H54 (cell line): ENCODE measurements at places on chromosomes 12 and 14.

DNA sequence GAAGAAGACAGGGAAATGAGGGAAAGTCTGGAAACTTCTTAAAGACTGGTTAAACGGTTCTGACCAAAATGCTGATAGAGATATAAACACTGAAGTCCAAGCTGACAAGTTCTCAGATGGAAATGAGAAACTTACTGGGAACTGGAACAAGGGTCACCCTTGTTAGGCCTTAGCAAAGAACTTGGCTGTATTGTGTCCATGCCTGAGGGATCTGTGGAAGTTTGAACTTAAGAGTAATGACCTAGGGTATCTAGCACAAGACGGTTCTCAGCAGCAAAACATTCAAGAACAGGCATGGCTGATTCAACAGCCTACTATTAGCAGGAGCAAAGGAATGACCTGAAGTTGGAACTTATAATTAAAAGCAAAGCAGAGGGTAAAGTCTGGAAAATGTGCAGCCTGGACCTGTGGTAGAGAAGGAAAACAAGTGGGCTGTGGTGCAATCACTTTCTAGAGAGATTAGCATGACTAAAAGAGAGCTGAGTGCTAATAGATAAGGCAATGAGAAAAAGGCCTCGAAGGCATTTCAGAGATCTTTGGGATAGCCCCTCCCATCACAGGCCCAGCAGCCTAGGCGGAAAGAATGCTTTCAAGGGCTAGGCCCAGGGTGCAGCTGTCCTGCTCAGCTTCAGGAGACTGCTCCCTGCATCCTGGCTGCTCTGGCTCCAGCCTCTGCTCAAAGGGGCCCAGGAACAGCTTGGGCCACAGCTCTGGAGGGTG is 60.3 kb downstream of the ATP2B1 start:
- no peak for DNase-seq

GRCh38 chr12:114368685-114369452 is 37.1 kb downstream of the TBX5 start:
- no peak for DNase-seq

- no peak for DNase-seq
These were observed 862.5 kb upstream of the USP15 start for GRCh38 chr12:61397668-61398067.

DNA sequence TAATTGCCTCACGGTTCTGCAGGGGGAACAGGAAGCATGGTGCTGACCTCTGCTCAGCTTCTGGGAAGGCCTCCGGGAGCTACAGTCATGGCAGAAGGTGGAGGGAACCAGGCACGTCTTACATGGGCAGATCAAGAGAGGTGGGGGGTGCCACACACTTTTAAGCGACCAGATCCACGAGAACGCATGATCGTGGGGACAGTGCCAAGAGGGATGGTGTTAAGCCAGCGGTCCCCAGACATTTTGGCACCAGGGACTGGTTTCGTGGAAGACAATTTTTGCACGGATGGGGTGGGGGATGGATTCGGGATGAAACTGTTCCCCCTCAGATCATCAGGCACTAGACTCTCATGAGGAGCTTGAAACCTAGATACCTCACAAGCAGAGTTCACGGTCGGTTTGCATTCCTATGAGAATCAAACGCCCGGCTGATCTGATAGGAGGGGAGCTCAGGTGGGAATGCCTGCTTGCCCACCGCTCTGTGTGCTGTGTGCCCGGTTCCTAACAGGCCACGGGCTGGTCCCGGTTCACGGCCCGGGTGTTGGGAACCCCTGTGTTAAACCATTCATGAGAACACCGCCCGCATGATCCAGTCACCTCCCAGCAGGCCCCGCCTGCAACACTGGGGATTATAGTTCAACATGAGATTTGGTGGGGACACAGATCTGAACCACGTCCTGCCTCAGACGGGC is 96.9 kb downstream of the ADGRD1 start:
- no peak for DNase-seq

- no peak for DNase-seq
These were observed 22.7 kb downstream of the FRMD6 start for GRCh38 chr14:51674294-51675002.

GRCh38 chr12:68303850-68304249 is 28.3 kb downstream of the MDM1 start:
- DNase-seq = no peak

GRCh38 chr14:65003394-65003793 is 16.7 kb downstream of the FNTB start:
- DNase-seq = no peak

DNA sequence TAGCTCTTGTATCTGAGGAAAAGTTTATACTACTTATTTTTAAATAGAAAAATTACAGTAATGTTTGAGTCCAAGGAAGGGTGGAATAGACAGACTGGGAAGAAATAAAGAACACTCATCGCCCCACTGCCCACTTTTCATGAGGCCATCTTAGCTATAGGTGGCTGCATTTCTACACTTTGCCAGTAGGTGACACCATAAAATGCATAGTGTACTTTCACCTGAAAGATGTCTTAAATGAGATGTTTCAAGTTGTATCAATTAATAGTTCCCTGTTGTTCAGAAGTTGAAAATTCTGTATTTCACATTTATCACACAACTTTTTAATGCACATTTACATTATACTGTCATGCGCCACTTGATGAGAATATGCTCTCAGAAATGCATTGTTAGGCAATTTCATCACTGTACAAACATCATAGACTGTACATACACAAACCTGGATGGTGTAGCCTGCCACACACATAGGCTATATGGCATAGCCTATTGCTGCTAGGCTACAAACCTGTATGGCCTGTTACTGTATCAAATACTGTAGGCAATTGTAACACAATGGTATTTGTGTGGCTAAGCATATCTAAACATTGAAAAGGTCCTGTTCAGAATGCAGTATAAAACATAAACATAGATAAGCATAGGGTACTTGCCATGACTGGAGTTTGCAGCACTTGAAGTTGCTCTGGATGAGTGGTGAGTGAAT is 27.6 kb downstream of the PMCH start:
- no peak for DNase-seq

GRCh38 chr14:104735830-104736642 is 12.0 kb downstream of the ADSS1 start:
- DNase-seq = no peak
